ENCODE measurements at places on chromosomes 7 and 10.

GRCh38 chr10:87038286-87038717 is 18.2 kb downstream of the FAM25A start:
- peak; percentile 73 for ATAC-seq

- ATAC-seq: peak; percentile 16
Measured at GRCh38 chr7:23468526-23469149, 1.7 kb downstream of the IGF2BP3 start.

- ATAC-seq: no peak
Measured at GRCh38 chr7:135827391-135827790, 78.8 kb upstream of the FAM180A start.

DNA sequence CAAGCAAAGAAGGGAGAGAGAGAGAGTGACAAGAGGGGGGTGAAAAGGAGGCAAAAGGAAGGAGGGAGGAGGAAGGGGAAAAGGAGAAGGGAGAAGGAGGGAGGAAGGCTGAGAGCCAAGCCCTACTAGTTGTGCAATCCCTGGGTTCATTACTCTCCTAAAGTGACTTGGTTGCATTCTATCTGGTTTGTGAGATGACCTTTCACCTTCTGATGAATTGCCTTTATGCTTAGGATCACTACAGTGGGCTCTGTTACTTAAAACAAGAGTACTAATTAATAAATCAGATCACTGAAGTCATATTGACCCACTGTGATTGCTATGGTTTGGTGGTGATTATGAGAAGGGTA is 144.9 kb downstream of the KIF20B start:
- ATAC-seq: peak; percentile 22

GRCh38 chr7:144048648-144049047 is at the start of gene OR2A5:
OR2A5 (plus strand) TSS chr7:144048948; CDS start chr7:144050402, 1,454 bp downstream.
- no peak for ATAC-seq

DNA sequence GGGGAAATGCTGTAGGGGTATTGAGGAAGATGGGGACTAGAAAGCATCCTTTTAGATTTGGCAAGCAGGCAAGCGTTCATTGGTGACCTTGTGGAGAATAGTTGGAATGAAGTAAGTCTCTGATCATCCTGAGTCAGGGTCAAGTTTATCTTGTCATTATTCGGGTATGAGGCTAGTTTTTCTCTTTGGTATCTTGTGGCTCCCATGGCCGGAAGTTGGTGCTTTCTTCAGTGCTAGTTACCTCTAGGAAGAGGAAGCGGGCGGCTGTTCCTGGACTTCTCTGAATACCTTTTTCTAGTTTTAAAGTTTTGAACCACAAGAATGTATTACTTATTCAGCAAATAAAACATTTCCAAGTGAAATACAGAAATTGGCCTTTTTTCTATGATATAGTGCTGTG is 9.2 kb downstream of the CREM start:
- ATAC-seq: no peak

DNA sequence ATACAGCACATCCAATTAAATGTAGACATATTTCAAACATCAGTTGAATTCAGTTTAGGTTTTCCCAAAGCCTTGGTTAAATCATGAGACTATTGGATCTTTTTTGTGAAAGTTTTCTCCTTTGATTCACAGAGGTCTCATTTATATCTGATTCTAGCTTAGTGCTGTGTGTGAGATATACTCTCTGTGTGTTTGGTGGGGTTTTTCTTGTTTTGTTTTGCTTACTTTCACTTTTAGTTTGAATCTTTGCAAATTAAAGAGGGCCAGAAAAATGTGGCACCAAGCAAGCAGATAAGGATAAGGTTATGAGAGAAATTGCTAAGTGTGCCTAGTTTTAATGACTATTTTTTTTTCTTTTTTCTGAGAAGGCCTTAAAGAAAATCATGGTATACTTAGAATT is 12.6 kb upstream of the OR6B1 start:
- ATAC-seq: no peak

- no peak for ATAC-seq
Measured at GRCh38 chr10:85976267-85976793, 390.3 kb downstream of the GRID1 start.

DNA sequence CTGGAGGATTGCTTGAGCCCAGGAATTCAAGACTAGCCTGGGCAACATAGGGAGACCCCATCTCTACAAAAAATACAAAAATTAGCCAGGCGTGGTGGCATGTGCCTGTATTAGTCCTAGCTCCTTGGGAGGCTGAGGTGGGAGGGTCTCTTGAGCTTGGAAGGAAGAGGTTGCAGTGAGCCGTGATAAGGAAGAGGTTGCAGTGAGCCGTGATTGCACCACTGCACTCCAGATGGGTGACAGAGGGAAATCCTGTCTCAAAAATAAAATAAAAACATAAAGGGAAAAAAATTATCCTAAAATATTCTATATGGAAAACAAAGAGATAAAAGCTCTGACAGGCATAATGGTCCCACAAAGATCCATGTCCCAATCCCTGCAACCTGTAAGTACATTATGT is 87.9 kb upstream of the KAT6B start:
- ATAC-seq: no peak

- no peak for ATAC-seq
Measured at GRCh38 chr10:28719789-28720436, 42.6 kb downstream of the BAMBI start.

DNA sequence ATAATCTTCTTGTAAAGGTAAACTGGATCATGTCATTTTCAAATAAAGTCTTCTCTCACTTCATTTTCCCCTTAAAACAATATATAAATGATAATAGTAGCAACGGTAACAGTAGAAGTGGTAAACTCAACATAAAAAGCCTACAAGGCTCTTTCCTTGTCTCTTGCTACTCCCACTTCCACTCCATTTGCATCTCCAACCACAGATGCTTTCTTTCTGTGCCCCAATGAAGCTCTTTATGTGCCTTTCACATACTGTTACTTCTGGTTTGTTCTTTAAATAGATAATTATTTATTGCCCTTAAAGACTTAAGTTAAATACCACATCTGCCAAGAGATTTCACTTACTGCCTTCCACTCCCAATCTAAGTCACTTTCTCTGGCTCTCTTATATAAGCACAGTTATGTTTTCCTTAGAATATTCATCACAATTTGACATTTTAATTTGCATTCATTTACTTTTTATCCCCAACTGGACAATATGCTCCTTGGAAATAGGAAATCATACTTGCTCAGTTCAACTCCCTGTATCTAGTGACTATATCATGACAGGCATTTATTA is 149.9 kb downstream of the CRPPA start:
- no peak for ATAC-seq

- ATAC-seq: no peak
Measured at GRCh38 chr10:2837674-2838073, 229.7 kb upstream of the PFKP start.

DNA sequence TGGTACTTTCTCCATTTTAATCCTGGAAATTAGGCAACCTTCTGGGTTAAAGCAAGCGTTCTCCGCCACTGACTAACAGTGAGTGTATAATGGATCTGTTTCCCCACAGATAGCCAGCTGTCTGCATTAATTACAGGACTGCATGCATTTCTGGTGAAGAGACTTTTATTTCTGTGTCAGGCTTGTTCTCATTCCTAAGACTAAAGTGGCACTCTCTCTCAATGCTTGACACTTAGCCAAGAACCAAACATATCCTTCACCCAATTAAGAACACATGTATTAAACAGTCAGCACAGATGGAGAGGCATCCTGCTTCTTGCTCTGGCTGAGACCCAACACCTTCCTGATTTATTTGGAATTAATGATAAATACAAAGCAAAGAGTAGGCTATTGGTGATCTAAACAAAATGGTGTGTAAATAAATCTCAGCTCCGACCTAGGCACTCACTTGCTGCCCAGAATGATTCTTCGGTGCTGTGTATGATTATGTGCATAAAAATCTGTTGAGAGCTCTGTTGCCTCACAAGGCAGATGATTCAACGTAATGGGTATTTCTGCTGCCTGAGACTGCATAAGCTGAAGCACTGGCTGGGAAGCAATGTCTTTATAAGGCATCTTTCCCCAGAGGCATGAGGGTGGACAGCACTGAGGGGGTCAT is 16.8 kb downstream of the CALU start:
- ATAC-seq: no peak

GRCh38 chr7:40015790-40016296 is 65.8 kb downstream of the CDK13 start:
- ATAC-seq: no peak

DNA sequence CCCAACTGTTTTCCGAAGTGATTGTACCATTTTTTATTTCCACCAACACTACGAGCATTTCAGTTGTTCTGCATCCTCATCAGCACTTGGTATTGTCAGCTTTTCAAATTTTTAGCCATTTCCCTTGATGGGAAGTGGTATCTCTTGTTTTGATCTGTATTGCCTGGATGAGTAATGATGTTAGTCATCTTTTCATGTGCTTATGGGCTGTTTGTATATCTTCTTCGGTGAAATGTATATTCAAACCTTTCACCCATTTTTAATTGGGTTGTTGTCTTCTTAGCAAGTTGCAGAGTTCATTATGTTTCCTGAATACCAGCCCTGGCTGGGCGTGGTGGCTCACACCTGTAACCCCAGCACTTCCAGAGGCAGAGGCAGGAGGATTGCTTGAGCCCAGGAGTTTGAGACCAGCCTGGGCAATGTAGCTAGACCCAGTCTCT is 22.1 kb downstream of the CLIP2 start:
- no peak for ATAC-seq

DNA sequence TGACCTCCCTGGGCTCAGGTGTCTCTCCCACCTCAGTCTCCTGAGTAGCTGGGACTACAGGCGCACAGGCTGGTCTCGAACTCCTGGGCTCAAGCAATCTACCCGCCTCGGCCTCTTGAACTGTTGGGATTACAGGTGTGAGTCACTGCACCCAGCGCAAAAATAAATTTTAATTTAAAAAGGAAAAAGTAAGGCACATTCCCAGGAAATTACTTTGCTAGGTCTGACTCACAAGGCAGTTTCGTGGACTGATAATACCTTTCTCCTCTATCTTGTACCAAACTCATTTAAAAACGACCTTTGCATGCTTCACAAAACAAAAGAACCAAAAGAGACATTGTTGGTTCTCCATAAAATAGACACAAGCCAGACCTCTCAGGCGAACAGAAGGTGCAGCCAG is 29.7 kb downstream of the PARP12 start:
- ATAC-seq: peak; percentile 14
